ENCODE measurements at places on chromosomes 5 and 9.

- no peak for DNase-seq
Observed at GRCh38 chr9:136024696-136025316, 63.6 kb upstream of the UBAC1 start.

- no peak for DNase-seq
Observed at GRCh38 chr5:41955432-41956024, 30.4 kb downstream of the FBXO4 start.

GRCh38 chr9:114957558-114957957 lies 27.2 kb upstream of the TNFSF8 start:
- DNase-seq, result no peak

DNA sequence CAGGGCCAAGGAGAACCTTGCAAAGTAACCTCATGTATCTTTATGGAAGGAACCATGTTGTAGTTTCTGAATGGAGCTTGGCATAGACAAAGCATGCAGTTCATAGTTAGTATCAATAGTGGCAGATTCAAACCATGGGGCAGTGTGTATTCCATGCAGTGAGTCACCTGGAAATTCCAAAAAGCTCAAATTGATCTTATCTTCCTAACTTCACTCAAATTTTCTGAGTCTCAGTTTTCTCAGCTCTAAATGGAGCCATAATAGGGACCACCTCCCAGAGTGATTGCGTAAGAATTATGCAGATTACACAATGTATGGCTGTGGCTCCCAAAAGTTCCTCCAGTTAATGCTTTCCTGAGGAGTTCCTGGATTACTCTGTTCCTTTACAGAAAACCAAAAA lies 549.9 kb upstream of the KLF4 start:
- DNase-seq, result no peak

- DNase-seq, result no peak
Observed at GRCh38 chr5:159632866-159633265, 283.4 kb upstream of the ADRA1B start.

- no peak for DNase-seq
Observed at GRCh38 chr9:22160221-22160620, 151.1 kb upstream of the CDKN2B start.

GRCh38 chr5:56615361-56616153 lies 199.8 kb upstream of the MAP3K1 start:
- no peak for DNase-seq

- no peak for DNase-seq
Observed at GRCh38 chr9:133148199-133149129, 15.2 kb downstream of the GBGT1 start.

DNA sequence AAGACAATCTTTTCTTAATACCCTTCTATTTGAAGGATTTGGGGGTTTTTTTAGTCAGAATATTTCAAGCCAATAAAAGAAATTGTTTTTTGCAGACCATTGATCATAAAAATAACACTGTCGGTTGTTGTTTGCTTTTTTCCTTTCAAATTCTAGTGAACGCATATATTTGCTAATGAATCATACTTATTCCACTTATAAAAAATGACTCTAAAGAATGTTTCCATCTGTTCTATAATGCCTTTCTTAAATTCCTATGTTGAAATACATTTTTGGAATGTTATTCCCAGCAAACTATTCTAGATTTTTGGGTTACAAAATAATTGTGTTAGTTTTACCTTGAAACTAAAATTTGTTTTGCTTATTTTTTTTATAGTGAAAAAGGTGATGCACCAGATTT lies 32.2 kb downstream of the CWC27 start:
- DNase-seq, result no peak

All from stromal cell of bone marrow (primary cell).